ENCODE measurements at places on chromosomes 2 and 18.

GRCh38 chr2:96106991-96107707 lies 9.2 kb downstream of the ADRA2B start:
- no peak for DNase-seq

GRCh38 chr2:59884166-59884565 lies 669.3 kb downstream of the BCL11A start:
- no peak for DNase-seq

GRCh38 chr2:199219551-199219950 lies 238.2 kb downstream of the SATB2 start:
- DNase-seq: no peak

DNA sequence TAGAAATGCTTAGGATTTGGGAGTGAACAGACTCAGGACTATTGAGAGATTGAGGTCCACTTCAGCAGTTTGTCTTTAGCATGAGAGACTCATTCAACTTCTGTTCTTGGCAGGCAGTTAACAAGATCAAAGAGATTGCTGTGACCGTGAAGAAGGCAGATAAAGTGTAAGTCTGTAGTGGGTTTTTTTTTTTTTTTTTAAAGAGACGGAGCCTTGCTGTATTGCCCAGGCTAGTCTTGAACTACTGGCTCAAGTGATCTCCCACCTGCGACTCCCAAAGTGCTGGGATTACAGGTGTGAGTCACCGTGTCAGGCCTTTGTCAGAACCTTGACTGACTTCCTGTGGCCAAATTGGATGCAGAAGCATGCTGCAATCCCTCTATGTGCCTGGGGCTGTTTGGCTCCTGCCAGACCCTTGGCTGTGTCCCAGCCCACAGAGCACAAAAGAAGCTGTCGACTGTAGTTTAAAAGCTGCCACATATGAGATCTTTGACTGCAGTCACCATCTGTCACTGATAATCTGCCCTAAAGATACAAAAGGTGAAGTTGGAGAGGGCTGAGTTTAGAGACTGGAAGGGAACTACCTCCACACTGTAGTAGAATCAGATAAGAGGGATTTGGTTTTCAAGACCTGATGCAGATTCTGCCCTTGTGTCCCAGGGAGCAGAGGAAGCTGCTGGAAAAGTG lies 9.9 kb downstream of the CCT7 start:
- DNase-seq: no peak

DNA sequence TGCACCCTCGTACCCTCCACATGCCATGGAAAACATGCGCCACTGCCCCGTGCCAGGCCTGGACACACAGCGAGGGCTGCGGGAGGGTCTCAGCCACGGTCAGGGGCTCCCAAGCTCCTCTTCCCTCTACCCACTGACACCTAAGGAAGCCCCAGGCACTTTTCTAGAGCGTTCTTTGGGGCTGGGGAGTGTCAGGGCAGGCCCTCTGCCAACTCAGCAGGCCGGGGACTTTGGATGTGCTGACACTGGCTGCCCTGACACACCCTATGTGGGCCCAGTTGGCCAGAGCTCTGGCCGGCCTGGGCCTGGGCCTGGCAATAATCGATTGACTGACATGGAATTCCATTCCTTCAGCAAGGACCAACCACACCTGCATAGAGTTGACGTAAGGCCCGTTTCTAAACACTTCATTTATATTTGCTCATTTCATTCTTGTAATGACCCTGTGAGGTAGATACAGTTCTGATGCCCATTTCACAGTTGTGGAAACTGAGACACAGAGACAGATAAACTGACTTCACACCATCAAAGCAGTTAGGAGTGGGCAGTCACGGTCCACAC lies 70.5 kb downstream of the ZFP36L2 start:
- no peak for DNase-seq

GRCh38 chr2:9330612-9331270 lies 92.6 kb downstream of the ITGB1BP1 start:
- DNase-seq: no peak

DNA sequence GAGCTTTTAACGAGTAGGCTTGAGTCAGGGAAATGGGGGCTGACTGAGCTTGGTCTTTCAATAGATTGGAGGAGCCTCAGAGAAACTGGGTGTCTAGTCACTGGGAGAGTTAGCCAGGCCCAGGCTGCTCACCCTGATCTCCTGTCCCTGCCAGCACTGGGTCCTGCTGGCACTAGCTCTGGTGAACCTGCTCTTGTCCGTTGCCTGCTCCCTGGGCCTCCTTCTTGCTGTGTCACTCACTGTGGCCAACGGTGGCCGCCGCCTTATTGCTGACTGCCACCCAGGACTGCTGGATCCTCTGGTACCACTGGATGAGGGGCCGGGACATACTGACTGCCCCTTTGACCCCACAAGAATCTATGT lies 720 bp downstream of the KRTCAP3 start:
- no peak for DNase-seq

DNA sequence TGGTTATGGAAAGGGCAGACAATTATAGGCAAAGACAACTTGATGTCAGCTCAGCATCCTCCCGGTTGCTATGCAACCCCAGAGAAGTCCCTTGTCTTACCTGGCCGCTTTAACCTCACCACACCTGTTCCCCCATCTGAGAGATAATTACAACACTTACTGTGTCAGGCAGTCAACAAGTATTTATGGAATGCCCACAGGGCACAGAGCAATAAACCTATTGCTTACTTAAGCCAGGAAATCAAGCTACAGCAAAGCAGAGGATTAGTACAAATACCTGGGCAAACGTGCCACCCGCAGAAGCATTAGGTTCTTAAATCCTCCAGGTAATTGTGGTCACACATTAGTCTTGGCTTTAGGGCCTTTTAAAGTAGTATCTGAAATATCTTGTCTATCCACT lies 320.4 kb upstream of the REV1 start:
- no peak for DNase-seq

- no peak for DNase-seq
Measured at GRCh38 chr2:130380096-130380934, 24.5 kb downstream of the PTPN18 start.

- no peak for DNase-seq
Measured at GRCh38 chr2:233925402-233925801, 8.2 kb downstream of the TRPM8 start.

DNA sequence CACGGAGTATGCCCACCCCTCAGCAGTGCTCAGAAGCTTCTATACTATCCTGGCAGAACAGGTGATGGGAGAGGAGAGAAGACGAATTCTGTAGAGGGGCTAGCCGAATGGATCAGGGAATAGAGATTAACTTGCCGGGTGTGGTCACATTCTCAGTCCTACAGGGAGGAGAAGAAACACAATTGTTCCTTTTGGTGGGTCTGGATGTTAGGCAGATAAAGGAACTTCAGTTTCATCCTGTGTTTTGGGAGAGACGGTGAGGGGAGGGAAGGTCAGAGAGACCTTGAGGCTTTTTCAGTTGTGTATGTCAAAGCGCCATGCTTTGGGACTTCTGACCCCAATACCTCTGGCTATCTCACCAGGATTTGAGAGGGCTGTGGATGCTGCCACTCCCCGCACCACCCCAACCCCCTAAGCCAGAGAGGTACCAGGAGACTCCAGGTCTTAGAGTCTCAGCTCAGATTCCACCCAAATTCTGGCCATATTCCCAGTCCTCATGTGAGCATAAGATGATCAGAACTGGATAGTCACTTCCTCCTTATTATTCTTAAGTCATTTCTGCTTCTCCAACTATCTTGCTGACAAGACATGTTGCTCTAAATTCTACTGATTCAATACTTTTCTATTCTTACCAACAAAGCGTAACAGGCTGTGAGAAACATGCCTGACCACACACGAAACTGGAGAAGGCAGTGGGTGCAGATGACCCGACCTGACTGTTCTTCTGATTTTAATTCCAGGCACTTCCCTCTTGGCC lies 2.3 kb upstream of the TMEM37 start:
- DNase-seq: no peak

- DNase-seq: no peak
Measured at GRCh38 chr2:10406016-10406415, 42.1 kb downstream of the ODC1 start.

DNA sequence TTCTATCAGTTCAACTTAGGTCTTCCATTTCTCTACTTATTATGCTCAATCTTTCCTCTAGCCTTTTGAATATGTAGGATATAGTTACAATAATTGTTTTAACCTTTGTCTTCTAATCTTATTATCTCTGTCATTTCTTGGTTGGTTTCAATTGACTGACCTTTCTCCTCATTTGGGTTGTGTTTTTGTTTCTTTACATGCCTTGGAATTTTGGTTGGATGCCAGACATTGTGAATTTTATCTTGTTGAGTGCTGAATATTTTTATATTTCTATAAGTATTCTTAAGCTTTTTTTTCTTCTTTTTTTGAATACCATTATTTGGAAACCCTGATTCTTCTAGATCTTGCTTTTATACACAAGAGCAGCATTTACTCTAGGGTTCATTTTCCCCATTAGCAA lies 30.7 kb upstream of the TMEM247 start:
- no peak for DNase-seq

GRCh38 chr2:215773728-215774127 lies 239.6 kb downstream of the MREG start:
- DNase-seq: no peak

DNA sequence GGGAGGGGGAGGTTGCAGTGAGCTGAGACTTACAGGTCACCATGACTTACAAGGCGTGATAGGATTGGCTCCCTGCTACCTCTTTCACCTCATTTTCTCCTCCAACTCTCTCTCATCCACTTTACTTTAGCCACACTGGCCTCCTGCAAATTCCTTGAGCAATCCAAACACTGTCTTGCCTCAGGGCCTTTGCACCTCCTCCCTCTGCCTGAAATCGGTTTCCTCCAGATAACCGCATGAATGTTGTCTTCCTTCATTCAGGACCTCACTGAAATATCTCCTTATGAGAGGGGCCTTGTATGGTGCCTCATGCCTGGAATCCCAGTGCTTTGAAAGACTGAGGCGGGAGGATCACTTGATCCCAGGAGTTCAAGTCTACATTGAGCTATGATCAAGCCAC lies 21.8 kb downstream of the WNT10A start:
- no peak for DNase-seq

- DNase-seq: no peak
Measured at GRCh38 chr2:7427293-7428060, 510.3 kb downstream of the RNF144A start.

DNA sequence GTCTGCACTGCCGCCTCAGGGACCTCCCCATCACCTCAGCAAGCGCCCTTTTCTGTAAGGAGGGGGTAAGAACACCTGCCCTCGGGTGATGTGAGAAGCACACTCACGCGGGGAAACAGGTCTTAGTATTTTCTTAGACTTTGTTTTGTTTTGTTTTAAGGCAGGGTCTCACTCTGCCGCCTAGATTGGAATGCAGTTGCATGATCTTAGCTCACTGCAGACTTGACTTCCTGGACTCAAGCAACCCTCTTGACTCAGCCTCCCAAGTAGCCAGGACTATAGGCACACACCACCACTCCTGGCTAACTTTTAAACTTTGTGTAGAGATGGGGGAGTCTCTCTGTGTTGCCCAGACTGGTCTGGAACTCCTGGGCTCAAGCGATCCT lies 37.1 kb downstream of the RAMP1 start:
- DNase-seq: no peak

DNA sequence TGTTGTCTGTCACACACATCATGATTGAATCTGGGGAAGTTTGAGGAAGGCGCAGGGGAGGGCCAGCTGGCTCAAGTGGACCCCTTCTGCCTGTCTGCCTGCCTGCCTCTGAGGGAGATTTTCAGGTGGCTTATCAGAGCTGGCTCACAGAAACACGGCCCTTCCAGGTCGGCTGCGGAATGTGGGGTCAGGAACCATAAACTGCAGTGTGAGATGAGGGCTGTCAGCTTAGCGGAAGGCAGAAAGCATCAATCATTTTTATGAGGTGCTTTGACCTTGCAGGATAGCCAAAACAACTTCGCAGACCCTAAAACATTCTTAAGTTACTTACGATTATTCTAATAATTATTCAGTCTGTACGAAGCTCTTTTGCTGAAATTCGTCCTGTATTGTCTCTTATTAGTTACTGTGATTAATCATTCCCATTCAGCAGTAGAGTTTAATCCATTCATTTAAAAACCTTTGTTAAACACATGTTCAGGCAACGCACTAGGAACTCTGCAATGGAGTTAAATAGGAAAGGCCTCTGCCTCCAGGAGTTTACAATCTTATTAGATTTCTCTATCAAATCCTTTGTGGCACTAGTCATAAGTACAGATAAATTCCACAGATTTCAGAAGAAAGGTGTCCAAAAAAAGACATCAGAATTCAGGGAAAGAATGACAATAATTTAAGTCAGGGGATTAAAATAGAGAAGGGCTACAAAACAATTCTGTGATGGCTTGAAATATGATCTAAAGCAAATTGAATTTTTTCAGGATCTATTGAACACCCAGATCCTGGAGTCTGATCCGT lies 371.6 kb downstream of the HRH4 start:
- DNase-seq: no peak

- DNase-seq: no peak
Measured at GRCh38 chr2:110978756-110979470, 141.8 kb upstream of the BCL2L11 start.

GRCh38 chr18:79484661-79485621 lies 89.2 kb downstream of the NFATC1 start:
- no peak for DNase-seq

GRCh38 chr2:186544255-186544675 lies 45.6 kb upstream of the ITGAV start:
- DNase-seq: no peak

GRCh38 chr2:27086724-27087593 lies at the start of gene KHK:
KHK (plus strand) TSS chr2:27086772; CDS start chr2:27087260, 488 bp downstream.
- DNase-seq: no peak

DNA sequence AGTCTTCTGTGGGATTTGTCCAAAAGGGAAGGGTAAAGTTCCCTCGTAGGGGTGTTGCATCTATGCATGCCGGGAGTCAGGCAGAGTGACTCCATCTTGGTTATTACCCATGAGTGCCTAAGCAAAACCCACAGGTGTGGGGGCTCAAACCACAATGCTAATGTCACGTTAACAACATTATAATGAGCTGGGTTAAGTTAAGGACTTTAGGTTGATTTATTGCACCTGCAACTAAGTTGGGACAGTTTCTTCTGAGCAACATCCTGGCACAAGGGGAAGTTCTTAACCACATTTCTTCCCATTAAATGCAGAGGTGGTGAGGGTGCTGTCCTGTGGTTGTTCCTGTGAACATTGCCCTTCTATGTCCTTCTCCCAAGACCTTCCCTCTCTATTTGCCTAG lies 1596.8 kb upstream of the SLC39A10 start:
- no peak for DNase-seq

DNA sequence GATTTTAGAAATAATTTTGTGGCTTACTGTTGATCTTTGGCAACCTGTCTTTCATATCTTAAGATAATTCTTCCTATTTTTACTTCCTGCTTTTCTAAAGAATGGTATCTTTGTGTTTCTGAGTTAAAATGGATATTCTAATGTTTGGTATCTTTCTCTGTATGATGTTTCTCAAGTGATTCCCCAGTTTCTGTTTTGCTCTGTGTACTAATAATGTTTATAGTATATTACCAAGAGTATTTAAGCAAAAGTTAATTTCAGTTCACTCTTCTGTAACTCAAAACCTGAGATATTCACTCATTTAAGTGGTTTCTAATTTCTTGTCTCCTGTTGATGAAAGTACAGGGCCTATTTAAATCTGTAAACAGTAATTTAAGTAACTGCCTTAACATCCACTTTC lies 58.3 kb downstream of the CCDC150 start:
- DNase-seq: no peak

GRCh38 chr2:50018292-50018691 lies 864.0 kb upstream of the FSHR start:
- no peak for DNase-seq

- no peak for DNase-seq
Measured at GRCh38 chr2:73825408-73825807, 3.4 kb upstream of the STAMBP start.

Measured in stimulated activated CD8-positive, alpha-beta memory T cell treated with anti-CD3 and anti-CD28 coated beads, Interleukin-15, amount 100 ng/mL, for 1 hour (primary cell).